ENCODE measurements at places on chromosomes 7 and 10.
A peak's percentile ranks its signal among the peaks of the same experiment; 100 is the strongest.

- no peak for DNase-seq
Observed at GRCh38 chr10:48477141-48477540, 127.7 kb downstream of the ARHGAP22 start.

GRCh38 chr7:72015136-72015535 lies 397.0 kb downstream of the CALN1 start:
- DNase-seq, result no peak

DNA sequence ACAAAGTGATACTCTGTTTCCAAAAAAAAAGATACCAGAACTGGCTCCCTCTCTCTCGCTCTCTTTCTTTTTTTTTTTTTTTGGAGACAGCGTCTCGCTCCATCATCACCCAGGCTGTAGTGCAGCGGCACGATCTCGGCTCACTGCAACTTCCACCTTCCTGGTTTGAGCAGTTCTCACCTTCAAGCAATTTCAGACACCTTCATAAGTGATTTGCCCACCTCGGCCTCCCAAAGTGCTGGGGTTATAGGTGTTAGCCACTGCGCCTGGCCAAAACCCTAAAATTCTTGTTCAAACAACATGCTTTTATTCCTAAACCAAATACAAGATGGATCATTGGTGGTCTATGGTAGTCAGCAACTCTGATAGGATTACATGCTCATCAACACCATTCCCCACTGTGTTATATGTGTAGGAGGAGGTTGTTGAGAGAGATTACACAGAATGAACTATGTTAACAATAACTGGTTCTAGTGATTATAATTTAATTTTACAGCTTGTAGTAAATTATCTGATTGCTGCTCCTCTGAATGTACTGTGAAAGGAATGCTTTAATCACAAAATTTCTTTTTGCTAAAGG lies 15.5 kb downstream of the ACBD5 start:
- DNase-seq, result no peak

DNA sequence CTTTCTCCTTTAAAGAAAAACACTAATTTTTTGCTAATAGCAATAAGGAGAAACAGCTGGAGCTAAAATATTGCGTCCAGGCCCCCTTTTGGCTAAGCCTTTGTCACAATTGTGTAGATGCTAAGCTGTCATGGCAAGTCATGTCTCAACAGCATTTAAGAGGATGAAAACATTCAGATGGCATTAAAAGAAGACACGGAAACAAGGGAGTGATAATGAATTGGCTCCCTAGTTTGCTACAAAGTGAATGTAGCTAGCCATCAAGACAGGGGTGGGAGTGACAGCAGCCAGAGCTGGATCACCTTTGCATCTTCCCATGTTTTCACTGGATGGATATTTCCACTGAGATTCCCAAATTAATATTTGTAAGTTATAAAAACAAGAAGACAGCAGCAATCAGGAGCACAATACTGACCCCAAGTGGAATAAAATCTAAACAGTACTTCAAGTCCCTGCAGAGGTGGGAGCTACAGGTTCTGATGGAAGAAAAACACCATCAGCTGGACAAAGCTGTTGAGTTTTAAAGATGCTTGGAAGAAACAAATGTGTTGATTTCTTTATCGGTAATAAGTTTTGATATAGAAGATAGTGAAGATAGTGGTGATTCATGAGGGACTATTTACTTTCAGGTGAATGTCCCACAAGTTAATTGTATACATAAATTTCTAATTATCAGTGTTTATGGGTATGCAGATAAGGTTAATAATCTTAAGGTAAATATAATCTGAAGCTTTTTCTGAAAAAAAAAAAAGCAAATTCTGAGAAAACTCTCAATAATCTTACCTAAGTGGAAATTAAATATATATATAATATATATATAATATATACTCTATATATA lies 129.4 kb downstream of the SLC16A9 start:
- peak; percentile 49 for DNase-seq

- no peak for DNase-seq
Observed at GRCh38 chr10:121155742-121156474, 304.7 kb downstream of the WDR11 start.

DNA sequence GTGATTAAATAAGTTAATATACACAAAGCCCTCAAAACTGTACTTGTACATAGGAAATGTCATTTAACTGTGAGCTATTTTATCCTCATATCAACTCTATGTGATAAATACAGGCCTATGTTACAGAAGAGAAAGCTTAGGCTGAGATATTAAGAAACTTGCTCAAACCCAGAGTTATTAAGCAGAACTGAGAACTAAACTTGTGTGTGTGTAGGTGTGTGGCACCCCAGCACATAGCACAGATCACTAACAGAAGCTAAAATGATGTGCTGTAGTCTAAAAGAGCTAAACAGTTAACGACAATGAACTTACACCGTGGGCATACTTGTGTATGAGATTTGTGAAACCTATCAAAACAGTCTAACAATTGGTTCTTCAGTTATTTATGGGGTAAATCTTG lies 34.5 kb downstream of the MTPN start:
- no peak for DNase-seq

- peak; percentile 31 for DNase-seq
Observed at GRCh38 chr7:91194841-91195240, 69.4 kb upstream of the FZD1 start.

DNA sequence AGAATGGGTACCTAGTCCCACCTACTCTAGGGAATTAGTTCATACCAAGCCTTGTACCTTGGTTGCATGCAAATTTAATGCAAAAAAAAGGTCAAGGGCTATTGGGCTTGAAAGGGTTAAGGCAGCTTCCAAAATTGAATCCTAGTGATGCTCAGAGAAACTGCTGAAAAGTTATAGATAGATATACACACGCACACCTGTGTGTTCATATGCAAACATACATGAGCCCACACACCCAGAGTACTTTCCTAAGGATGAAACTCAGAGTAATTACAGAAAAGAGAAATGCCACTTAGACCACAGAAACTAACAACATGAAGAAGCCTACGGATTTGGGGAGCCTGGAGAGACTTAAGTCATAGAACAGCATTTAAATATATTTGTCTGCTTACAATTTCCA lies 1.5 kb downstream of the SLC25A13 start:
- no peak for DNase-seq

DNA sequence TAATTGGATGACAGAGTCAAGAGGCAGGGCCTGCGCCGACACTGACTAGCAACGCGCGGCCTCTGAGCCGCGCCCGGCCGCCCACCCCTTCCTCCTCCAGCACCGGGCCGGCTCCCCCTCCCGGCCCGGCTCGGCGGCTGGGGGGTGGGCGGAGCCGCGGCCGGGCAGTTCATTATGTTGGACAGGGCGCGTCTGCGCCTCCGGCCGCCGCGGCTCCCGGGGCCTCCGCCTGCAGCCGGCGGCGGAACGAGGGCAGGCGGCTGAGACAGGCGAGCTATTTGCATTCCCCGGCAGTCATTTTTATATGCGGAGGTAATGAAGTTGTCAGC lies 106.7 kb downstream of the SNX10 start:
- DNase-seq, result no peak

GRCh38 chr10:91761721-91762120 lies 36.5 kb upstream of the TNKS2 start:
- DNase-seq, result no peak

- no peak for DNase-seq
Observed at GRCh38 chr10:125136087-125136486, 24.3 kb downstream of the CTBP2 start.

DNA sequence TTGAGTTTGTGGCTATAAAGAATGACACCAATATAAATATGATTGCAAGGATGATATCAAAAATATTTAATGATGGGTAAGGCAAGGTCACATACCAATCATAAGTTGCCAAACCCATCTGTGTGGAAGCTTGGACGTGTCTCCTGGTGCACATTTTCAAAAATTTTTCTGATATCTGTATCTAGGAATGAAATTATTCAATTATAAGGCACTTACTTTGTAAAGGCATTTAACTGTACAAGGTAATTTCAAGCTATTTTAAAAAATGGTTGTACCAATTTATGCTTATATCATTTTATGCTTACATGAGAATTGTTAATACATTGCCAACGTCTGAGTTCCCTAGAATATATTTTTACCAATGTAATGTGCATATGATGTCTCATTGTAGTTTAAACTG lies 306.4 kb upstream of the CACNA2D1 start:
- DNase-seq, result no peak

GRCh38 chr7:6407434-6407833 lies 40.3 kb downstream of the DAGLB start:
- DNase-seq, result no peak

- DNase-seq, result no peak
Observed at GRCh38 chr7:132152131-132152889, 424.0 kb downstream of the PLXNA4 start.

- DNase-seq, result no peak
Observed at GRCh38 chr7:66522518-66522917, 106.2 kb upstream of the KCTD7 start.

DNA sequence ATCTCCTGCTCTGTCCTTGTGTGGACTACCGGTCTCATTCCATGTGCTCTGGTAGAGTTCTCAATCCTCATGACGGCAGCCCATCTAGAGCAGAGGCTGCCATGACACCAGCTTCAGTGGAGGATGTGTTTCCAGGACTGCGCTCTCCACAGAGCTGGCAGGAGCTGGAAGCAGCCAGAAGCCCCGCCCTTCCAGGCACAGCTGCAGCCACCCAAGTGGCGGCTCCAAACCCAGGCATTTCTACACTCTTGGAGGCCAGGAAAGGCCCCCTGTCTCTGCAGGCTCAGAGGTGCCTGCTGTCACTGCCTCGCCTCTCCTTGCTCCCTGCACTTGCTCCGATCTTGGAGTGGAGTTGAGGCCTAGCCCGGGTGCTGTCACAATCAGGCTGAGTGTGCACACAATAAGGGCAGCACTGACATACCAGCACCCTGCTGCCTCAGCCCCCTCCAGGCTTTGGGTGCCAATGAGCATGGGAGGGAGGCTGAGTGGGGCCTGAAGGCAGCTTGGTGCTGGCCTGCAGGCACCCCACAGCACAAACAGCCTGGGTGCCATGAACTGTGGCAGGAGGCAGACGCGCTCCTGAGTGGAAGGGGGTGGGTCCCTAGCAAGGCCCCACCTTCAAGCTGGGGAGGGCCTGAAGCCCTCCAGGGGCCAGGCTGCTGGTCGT lies 122.1 kb downstream of the LRRN3 start:
- DNase-seq, result no peak

DNA sequence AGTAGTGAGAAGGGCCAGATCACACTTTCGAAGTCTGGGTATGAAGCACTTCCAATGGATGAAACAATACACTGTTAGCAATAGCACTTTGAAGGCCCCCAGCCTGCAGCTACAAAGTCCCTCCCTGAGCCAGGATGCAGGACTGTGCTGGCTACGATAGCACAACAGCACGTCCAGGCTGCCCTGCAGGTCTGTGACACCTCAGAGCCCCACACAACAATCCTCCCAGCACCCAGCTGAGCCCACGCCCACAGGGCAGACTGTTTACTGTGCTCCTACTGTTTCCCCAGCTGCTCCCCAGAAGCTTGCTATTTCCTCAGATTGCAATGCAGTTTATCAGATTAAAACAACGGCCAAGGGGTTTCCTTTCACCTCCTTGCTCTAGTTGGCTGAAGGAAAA lies 71.4 kb downstream of the HTR5A start:
- DNase-seq, result no peak

DNA sequence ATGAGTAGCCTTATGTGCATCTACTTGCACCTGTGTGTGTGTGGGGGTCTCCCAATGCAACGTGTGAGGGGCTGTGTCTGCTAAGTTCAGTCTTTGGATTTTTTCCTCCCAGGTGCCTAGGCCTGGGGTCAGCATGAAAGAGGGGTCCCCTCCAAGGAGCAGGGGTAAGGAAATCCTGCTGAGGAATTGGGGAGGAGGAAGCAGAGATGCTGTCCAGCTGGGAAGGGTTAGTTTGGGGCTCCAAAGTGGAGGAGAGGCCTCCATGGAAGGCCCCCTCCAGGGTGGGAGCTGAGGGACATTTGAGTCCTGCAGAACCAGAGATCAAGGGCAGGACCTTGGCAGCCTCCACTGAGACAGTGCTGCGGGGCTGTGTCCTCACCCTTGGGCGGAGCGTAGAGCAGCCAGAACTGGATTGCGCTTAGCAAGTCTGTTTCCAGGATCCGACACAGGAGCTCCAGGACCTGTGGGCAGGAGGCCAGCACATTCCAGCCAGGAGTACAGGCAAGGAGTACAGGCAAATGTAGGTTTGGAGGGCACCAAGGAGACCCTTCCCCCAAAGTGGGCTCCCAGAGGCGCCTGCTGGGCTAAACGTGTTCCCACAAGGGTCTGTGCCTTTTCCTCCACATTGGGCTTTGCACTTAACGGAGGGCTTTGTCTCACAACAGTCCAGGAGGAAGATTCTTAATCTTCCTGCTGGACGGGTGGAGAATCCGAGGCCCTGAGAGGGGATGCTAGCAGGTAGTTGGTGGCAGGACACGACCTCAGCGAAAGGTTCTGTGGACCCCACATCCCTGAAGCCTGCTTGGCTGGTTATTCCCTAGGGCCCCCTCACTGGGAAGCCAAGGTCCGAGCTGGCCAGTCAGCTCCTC lies 10.1 kb downstream of the TBATA start:
- DNase-seq, result no peak

- DNase-seq, result no peak
Observed at GRCh38 chr10:119299531-119299930, 92.2 kb downstream of the GRK5 start.

DNA sequence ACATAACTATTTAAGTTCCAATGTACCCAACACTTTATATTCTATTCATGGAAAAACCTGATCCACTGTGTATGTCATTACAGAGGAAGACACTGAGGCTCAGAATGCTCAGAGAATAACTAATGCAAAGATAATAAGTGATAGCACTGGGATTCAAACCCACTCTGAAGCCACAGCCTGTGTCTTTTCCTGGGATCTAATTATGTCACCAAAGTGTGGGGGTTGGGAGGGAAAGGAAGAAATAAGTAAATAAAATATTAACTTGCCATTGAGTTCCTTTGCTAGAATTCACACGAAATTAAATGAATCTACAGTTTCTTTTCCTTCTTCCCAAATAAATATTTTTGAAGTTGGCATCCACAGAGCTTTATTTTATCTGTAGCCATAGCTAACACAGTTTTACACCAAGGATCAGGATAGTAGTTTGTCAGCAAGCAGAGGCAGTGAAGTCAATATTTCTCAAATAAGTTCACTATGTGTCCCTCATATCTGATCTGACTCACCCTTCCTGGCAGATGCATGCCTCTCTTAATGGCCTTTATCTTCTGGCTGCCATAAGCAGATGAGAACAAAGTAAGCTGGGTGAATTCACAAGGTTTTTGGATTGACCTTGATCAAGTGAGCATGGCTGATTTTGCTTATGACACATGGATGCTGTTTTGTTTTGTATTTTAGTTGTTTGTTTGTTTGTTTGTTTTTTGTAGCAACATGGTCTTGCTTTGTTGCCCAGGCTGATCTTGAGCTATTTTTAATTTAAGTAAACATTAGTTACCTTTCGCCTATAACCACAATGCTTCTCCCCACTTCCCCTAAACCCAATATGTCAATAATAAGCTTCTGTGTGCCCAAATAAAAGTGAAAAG lies 6.3 kb downstream of the RAPGEF5 start:
- DNase-seq, result peak; percentile 2

All from astrocyte of the cerebellum (primary cell).